ENCODE measurements at places on chromosomes 13 and 19.

DNA sequence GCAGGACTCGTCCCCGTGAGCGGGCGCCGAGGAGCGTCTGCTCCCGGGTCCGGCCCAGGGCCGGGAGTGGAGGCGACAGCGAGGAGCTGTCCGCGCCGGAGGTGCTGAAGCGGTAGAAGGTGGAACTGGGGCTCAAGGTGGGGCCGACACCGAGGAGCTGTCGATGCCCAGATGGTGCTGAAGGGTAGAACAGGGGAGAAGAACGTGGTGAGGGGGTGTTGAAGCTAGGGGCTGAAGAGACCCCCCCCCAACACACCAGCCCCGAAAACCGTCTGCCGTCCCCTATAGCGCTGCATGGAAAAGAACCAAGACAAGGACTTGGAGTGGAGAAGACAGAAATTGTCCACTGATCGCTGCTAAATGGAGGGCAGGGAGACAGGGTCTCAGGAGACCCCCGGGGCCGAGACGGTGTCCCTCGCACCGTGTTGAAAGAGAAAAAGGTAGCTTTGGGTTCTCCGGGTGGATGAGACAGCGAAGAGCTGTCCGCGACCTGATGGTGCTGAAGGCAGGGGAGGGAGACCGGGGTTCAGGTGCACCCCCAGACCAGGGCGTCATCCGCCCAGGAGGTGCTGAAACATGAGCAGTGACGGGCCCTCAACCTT is 7.1 kb upstream of the PDE4C start:
- DNase-seq: peak; percentile 84

- no peak for DNase-seq
These were observed 37.9 kb upstream of the ATP11A start for GRCh38 chr13:112651750-112652511.

- no peak for DNase-seq
These were observed 469 bp downstream of the ABHD17A start for GRCh38 chr19:1884719-1885334.

GRCh38 chr13:90511903-90512302 is 835.6 kb upstream of the MIR17HG start:
- no peak for DNase-seq

DNA sequence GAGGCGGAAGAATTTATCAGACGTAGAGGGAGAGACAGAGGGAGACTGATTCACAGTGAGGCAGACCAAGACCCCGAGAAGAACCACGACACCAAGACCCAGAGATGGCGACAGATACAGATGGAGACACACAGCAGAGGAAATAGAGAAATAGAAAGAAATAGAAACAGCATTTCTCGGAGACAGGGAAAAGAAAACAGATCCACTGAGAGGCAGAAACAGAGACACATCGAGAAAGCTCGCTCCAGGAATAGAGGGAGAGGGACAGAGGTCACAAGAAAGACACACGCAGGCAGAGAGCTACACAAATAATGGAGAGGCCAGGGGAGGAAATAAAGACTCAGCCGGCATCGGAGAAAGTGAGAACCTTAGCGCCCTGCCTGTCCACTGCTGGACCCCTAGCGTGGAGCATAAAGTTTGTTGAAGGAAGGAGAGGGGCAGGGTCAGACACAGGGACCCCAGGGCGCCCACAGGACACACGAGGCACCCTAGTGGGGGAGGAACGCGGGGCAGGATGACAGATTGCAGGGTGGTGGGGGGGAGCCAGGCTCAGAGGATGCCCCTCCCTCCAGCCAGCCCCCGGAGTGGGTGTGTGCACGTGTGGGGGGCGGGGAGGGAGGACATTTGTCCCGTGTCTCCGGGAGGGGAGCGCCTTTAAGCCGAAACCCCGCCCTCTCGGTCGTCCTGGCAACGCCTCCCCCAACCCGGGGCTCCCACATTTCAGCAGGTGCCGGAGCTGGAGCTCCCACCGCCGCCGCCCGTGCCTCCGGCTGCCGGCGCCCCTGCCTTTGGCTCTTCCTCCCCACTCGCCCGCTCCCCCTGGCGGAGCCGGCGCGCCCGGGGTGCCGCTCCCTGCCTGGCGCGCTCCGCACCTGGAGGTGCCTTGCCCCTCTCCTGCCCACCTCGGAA is at the start of gene PRKCG:
Gene PRKCG, plus strand, starts transcription at position 716 of the 909 bp plus-strand sequence. CDS start 298 bp downstream, outside the sequence.
- peak; percentile 68 for DNase-seq

GRCh38 chr13:40261336-40261735 is 405.1 kb downstream of the FOXO1 start:
- no peak for DNase-seq

- no peak for DNase-seq
These were observed 85.2 kb downstream of the LRRC63 start for GRCh38 chr13:46296921-46297320.

DNA sequence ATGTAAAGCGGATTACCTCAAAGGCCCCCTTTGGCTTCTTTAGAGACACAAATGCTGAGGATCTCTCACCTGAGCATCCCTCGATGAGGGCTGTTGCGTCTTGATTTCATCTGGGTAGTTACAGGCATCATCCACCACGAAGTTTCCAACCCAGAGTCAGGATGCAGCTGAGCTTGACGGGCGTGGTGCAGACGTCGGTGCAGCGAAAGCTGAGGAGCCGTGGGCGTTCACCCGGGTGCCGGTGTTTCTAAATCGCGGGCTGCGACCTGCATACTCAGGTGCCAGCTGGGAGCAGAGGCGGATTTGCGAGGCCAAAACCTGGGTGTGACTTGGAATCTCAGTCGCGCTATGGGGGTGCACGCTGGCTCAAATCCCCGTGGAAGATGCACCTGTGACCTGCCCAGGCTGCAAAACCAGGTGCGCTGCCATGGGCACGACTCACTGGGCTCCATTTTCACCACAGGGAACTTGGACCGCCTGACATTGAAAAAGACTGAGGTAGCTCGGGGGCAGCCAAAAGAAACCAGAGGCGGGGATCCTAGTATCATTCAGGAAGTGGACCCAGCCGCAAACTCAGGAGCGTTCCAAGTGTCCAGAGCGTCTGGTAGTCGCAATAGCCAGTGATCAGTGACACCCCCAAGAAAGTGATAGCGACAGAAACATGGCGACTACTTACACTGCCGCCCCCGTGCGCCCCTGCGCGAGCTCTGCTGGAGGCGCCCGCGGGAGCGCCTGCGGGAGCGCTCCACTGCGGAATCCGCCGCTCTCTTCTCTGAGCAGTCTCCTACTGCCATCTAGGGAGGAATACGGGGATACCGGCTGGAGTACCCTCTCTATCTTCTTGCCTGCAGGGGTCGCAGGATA is 36.4 kb upstream of the IGFL4 start:
- DNase-seq: peak; percentile 69

DNA sequence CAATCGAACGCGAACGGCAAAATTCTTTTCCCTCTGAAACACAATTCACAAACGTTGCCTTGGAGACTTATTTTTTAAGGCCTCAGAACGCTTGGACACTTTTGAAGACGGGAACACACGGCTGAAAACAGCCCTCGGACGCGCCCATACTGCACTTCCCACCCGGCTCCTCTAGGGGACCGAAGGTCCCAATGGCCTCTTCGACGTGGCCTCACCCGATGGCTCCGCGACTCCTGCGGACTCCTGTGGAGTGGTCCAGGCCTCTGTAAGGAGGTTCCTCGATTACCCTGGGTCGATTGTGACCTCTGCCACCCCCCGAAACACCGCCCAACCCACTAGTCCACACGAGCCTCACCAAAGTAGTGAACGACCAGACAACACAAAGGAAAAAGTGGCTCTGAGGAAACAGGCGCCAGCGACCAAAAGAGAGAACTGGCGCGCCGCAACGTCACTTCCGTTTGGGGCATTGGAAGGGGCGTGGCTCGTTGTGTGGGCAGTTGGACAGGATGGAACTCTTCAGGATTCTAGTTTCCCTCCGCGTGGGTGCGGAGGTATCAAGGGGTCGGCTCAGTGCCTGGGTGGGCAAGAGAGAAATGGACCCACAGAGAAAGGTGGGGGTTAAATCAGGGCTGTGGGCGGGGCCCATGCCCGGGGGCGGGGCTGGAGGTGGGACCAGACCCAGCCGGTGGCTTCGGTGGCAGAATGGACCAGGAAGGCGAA is at the start of gene ZNF560:
Gene ZNF560, minus strand, starts transcription at position 434 of the 720 bp plus-strand sequence. CDS start 23,303 bp downstream, outside the sequence.
- DNase-seq: no peak

- DNase-seq: no peak
These were observed 7.1 kb upstream of the PNMA8A start for GRCh38 chr19:46478356-46478986.

DNA sequence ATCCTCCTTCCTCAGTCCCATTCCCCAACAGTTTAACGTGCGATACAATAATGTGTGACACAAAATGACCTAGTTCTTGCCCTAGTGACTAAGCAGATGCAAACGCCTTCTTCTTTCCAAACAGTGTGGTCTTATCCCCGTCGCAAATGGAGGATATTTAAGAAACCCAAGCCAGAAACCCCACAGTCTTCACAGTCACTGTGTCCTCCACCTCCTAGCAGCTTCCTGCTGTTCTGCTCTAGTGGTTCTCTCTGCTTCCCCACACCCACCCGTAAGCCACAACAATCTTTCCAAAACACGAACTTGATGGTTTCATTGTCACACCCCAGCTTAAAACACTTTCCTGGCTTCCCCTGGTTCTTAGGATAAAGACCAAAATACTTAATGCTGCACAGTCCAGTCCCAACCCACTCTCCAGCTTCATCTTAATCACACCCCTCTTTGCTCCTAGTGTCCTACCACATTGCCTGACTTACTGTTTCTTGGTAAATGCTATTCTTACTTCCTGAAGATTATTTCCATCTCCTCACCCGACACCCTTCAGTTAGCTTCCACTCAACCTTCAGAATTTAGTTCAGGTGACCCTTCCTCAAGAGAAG is 32.3 kb downstream of the ITM2B start:
- DNase-seq: no peak

DNA sequence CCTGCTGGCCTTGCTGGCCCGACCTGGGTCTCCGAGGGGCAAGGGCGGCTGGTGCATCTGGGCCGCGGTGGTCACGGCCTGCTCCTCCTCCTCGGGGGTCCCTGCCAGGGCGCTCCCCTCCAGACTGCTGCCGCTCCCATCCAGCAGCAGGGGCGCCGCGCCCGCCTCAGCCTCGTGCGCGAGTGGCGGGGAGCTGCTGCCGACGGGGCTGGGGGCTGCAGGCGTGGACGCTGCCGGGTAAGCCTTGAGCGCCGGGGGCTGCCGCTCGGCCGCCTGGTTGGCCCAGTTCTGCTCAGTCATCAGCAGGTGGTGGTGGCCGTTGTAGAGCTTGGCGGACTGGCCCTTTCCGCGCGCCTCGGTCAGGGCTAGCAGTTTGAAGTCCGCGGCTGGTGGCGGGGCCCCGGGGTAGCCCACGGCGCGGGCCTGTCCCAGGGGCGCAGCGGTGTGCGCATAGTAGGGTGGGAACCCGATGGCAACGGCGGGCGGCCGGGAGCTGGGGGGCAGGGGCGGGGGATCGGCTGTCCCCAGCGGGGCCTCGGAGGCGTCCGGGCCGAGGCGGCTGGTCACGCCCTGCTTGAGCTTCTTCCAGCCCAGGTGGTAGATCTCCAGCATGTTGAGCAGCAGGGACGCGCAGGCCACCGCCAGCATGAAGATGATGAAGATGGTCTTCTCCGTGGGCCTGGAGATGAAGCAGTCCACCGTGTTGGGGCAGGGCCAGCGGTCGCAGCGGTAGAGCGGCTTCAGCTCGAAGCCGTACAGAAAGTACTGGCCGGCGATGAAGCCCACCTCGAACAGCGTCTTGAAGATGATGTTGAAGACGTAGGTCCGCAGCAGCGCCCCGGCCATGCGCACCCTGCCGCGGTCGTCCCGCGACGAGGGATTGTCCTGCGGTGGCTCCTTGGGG is 18.6 kb downstream of the GJA3 start:
- no peak for DNase-seq

DNA sequence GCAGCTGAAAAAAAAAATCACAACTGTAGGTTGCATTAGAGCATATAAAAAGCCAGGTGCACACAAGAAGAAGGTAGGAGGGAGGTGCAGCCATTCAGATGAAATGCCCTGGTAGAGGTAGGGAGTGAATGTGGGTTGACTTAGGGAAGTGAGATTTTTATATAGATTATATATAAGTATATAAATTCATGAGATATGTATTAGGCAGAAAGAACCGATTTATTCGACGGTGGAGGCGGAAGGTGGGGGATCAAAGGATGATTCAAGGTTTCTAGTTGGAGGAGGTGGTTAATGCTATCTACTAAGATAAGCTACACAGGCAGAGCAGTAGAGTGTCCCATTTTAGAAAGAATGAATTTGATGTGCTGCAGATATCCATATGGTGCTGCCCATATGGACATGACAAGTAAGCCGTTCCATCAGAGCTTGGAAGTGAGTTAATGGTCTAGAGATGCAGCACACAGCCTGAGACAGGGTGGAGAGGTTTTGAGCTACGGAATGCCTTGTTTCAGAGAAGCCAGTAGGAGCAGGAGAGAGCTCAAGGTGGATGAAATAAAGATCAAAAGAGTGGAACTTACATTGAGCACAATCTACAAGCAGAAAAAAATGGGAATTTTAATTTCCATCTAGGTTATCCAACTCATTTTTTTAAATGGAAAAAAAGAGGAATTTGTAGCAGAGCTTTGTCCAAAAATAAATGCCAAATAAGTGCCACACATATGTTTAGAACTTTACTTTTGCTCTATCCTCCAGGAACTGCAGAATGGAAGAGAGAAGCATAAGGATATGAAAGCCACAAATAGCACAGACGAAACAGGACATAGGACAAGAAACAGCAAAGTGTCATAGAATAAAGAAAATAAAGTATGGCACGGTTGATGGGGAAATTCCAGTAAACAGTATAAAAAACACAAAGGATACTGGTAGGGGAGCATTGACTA is 177.3 kb downstream of the PCDH9 start:
- DNase-seq: no peak

DNA sequence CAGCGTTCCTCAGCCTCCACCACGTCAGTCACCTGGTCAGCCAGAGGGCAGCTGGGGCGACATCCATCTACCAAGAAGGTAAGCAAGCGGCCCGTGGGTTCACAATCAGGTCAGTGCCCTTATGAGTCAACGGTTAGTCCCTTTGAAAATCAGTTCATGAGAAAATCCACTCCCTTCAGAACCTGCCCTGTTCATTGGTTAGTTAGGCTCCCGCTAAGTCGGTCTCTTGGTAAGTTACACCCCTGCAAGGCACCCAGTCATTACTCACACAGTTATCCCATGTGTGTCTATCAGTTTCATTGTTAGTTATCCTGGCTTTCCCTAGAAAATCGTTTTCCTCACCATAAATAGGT is 564 bp downstream of the SIGLECL1 start:
- no peak for DNase-seq

- DNase-seq: no peak
These were observed 300.1 kb downstream of the COG6 start for GRCh38 chr13:39955560-39955959.

DNA sequence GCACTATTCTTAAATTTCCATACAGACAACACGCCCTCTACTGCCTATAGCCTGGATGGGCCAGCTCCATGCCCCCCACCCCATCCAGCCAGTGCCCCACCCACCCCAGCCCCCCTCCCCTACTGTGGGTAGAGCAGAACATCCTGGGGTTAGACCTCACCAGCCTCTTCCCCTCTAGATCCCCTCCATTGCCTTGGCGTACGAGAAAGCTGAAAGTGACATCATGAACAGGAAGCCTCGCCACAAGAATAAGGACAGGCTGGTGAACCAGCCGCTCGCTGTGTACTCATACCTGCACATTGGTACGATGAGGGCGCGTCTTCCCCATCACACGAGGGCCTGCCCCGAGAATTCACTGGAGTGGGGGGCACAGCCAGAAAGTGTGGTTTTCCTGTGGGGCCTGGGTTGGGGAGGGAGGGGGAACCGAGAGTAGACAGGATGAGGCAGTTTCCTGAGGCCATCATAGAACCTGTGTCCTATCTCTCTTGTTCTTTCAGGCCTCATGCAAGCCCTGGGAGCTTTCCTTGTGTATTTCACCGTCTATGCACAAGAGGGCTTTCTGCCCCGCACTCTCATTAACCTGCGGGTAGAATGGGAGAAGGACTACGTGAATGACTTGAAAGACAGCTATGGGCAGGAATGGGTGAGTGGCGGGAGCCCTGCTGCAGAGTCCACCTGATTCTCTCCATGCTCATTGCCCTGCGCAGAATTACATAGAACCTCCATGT is 29.1 kb downstream of the ATP12A start:
- DNase-seq: no peak

- peak; percentile 17 for DNase-seq
These were observed 213.3 kb upstream of the MIR17HG start for GRCh38 chr13:91133941-91134802.

Data from progenitor cell of endocrine pancreas (in vitro differentiated cells).